ENCODE measurements at places on chromosomes 1 and 21. TPM values are rescaled to one million over a fixed set of nuclear protein-coding genes. Genes with fewer than 3 reads are reported as not detected.

TLR5 gene
- total RNA-seq, result 5.1 TPM

- H3K36me3 ChIP-seq, result no peaks in the 10 kb centered on the region
- DNase-seq, result no peak
- H3K4me3 ChIP-seq, result peak overlapping the region; percentile 70
- H3K27ac ChIP-seq, result peak overlapping the region; percentile 73
- peaks cover 10% of the 10 kb centered on the region for H3K4me1 ChIP-seq
These were observed 2.3 kb downstream of the RHOU start for GRCh38 chr1:228737601-228738041.

DNA sequence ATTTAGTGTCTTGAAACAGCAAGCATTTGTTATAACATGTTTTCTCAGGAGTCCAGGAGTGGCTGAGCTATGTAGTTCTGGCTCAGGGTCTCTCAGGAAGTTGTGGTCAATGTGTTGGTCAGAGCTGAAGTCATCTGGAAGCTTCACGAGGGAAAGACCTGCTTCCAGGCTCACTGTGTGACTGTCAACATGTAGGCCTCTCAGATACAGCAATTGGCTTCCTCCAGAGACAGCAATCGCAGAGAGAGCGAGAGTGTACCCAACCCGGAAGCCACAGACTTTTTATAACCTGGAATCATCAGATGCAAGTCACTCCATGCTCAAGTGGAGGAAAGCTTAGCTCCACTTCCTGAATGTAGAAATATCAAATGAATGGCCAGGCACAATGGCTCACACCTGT, 40.9 kb downstream of the TNFRSF9 start:
- H3K36me3 ChIP-seq, result no peaks in the 10 kb centered on the region
- no peak overlapping the region for H3K4me3 ChIP-seq
- no peaks in the 10 kb centered on the region for H3K4me1 ChIP-seq
- no peak overlapping the region for H3K27ac ChIP-seq

DNA sequence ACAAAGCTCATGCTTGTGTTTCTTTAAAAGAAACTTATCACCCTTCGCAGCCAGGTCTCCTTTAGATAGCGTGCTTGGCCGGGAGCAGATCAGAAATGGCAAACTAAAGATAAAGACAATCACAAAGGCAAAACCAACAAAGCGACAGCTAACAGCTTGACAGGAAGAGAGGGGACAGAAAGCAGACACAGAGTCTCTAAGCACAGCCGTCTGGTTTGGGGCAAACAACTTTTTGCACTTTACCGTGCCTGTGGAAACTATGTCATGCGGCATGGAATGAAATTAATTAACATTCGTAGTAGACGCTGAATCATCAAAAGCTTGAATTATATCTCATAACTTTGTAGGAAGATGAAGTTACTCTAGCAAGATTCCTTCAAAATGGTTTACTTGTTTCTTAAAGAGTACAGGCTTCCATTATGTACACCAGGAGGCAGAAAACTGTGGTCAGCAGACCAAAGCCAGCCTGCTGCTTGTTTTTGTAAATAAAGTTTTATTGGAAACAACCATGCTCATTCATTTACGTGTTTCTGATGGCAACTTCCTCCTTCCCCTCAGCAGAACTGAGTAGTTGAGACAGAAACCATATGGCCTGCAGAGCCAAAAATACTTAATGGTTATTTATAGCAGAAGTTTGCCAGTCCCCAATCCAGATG, 183.2 kb downstream of the KIF26B start:
- no peak overlapping the region for H3K4me3 ChIP-seq
- H3K27me3 ChIP-seq, result no peaks in the 10 kb centered on the region
- H3K36me3 ChIP-seq, result no peaks in the 10 kb centered on the region
- H3K27ac ChIP-seq, result no peak overlapping the region
- DNase-seq, result no peak
- no peaks in the 10 kb centered on the region for H3K4me1 ChIP-seq

DNA sequence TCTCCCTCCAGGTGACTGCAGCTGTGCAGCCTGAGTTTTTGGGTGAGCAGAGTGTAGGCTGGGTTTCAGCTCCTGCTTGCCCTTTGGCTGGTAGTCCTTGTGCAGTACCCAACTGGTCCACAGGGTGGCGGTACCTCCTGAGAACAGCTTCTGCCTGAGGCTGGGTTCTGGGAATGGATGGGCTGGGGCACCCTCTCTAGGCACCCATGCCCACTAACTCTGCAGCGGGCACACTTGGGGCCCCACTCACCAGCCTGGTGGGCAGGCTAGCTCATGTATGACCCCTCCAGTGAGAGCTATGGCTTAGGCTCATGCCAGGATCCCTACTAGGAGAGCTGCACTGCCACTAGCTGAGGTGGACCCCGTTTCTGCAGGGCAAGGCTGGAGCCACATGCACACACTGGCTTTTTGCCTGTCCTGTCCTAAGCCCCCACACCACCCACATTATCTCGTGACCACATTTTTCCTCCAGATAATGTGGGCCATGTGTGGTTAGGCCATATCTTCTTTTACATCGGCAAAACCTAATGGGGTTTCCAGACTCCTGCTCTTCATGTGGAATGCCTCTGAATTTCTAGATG, 15.5 kb upstream of the GSTM4 start:
- no peak for DNase-seq
- H3K27ac ChIP-seq, result no peak overlapping the region
- no peaks in the 10 kb centered on the region for H3K36me3 ChIP-seq
- H3K4me3 ChIP-seq, result no peak overlapping the region

GRCh38 chr1:36925251-36925650, 109.1 kb downstream of the GRIK3 start:
- H3K27ac ChIP-seq, result no peak overlapping the region
- H3K27me3 ChIP-seq, result no peaks in the 10 kb centered on the region
- H3K36me3 ChIP-seq, result no peaks in the 10 kb centered on the region
- no peaks in the 10 kb centered on the region for H3K4me1 ChIP-seq
- DNase-seq, result no peak
- no peak overlapping the region for H3K4me3 ChIP-seq

DISC1 gene
- 11.4 TPM for total RNA-seq

CHIT1 gene
- 1.00 TPM for total RNA-seq

DNA sequence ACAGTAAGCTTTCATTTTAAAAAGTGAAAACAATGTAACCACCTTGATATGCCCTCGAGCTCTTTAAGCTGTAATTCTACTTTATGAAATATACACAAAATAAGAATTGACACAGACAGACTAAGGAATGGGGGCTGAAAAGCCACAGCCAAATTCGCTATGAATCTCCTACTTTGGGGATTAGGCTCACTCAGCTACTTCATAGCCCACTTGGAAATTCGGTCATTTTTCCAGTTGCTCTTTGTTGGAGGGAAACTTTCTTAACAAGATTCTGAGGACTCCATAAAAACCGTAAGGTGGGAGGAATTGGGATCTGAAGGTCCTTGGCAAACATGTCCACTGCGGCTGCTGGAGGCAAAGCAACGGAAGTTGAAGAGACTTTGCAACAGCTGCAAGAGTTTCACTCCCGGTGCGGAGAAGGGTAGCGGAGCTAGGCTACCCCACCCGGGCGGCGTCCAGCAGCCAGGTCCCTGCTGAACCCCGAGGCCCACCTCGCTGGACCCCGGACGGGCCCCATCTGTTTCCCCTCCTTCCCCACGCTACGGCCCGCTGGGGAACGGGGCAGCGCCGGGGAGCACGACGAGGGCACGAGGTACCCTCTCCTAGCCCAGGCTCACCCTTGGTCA, 634 bp downstream of the MYCBP start:
- peak overlapping the region; percentile 94 for H3K4me3 ChIP-seq
- peak overlapping the region; percentile 81 for H3K27ac ChIP-seq
- no peaks in the 10 kb centered on the region for H3K36me3 ChIP-seq
- H3K4me1 ChIP-seq, result peaks cover 9% of the 10 kb centered on the region

- H3K4me3 ChIP-seq, result no peak overlapping the region
- peaks cover 19% of the 10 kb centered on the region for H3K4me1 ChIP-seq
- H3K36me3 ChIP-seq, result no peaks in the 10 kb centered on the region
- no peak for DNase-seq
These were observed 5.0 kb downstream of the STX12 start for GRCh38 chr1:27778056-27778455.

- H3K27ac ChIP-seq, result no peak overlapping the region
- peaks cover 50% of the 10 kb centered on the region for H3K27me3 ChIP-seq
- H3K36me3 ChIP-seq, result no peaks in the 10 kb centered on the region
- no peak for DNase-seq
These were observed 4.7 kb downstream of the CELF3 start for GRCh38 chr1:151711951-151712350.

- H3K36me3 ChIP-seq, result no peaks in the 10 kb centered on the region
- H3K4me3 ChIP-seq, result no peak overlapping the region
- H3K27me3 ChIP-seq, result no peaks in the 10 kb centered on the region
- no peak for DNase-seq
- no peak overlapping the region for H3K27ac ChIP-seq
These were observed 63.8 kb downstream of the LMO4 start for GRCh38 chr1:87392248-87393192.

Measured in esophagus squamous epithelium (tissue), 5 donors.